Stimulated activated CD4-positive, alpha-beta T cell treated with anti-CD3 and anti-CD28 coated beads, Interleukin-1b, Interleukin-23, amount 100 ng/mL, for 24 hours (primary cell): ENCODE measurements at places on chromosomes 5 and 9.

DNA sequence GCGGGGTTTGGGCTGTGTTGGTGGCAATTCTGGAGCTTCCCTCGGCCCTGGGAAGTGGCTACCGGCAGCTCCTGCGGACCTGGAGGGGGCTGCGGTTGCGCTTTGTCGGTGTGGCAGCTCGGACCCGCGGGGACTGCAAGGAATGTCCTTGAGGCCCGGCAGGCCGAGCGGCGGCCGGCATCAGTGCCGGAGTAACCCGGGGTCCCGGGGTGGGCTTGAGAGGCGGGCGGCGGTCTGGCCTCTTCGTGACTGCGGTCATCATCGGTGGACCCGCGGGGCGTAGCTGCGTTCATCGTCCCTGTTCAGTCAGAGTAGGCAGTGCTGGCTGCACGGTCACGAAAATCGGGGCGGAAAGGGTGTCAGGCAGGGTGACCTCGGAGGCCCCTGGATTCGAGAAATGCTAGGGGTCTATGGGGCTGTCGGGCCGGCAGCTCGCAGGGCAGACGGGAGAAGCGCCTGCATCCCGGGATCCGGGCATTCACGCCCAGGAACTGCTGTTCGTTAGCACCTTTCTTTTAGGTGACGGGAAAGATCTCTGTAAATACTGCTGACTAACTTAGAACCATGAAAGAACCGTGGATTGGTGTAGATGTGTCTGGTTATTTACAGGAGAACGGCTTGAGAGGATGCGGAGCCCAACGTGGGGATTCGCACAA lies 474 bp downstream of the HMGCR start:
- DNase-seq: peak; percentile 22

- no peak for DNase-seq
These were observed 9.5 kb downstream of the CXXC5 start for GRCh38 chr5:139657363-139658321.

DNA sequence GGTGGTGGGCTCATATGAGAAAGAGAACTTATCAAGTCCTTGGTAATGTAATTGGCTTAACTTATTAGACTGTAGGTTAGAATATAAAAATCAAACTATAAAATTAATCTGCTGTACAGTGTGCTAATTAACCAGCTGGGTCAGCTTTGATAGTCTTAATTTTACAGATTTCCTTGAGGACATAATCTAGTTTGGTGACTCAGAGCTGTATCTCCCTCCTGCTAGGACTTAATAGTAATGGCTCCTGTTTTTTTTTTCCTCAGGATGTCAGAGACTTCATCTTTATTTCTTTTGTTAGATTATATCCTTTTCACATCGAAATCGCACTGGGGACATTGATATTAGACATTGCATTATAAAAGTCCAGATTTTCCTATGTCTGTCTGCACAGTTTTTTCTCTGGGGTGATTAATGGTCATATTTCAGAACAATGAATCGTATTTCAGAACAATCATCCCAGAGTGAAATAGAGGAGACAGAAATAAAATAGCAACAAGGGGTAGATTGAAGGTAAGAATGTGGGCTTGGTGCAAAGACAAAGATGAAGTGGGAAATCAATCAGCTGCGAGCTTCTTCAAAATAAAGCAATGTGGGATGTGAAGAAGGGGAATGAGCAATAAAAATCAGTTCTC lies 346.4 kb upstream of the RIOK2 start:
- no peak for DNase-seq

GRCh38 chr5:132309679-132310078 lies 15.5 kb downstream of the SLC22A4 start:
- no peak for DNase-seq

GRCh38 chr9:137391411-137391754 lies 31.6 kb downstream of the EXD3 start:
- DNase-seq: no peak

DNA sequence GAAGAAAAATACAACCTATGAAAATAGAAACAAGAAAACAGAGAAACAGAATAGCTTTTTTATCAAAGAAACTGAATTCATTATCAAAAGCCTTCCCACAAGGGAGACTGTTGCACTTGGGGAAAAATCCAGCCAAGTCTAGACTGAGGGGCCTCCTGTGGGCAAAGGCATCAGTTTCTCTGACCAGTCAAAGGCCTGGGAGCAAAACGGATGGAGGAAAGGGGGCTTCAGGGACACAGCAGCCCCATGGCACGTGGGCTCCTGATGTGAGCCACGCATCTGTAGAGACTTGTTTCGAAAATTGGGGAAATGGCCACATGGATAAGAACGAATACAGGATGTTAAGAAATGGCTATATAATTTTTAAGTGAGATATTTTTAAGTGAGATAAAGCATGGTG lies 21.1 kb downstream of the ZDHHC11B start:
- no peak for DNase-seq

DNA sequence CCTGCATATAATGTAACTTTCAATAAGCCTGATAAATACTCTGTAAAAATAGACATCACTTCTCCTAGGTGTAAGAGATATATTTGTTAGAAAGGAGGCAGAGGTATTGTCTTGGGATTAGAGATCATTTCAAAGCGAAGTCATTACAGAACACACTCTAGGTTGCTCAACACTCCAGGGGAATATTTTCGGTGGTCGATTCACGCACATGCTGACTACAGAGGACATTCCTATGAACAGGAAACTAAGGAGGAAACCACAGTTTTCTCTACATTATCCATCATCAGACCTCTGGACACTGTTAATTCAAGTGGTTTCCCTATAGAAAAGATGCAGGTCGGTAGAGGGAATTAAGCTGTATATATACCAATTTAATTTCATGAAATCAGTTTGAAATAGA lies 370.0 kb downstream of the NDUFS4 start:
- DNase-seq: no peak

DNA sequence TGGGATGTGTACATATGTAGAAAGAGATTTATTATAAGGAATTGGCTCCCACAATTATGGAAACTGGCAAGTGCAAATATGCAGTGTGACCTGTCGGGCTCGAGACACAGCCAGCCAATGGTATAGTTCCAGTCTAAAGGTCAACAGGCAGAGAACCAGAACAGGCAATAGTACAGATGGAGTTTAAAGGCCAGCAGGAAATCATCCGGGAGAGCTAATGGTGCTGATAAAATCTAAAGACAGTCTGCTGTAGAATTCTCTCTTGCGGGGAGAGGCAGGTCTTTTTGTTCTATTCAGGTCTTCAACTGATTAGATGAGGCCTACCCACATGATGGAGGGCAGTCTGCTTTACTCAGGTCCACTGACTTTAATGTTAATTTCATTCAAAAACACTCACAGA lies 21.8 kb downstream of the ANKRD31 start:
- DNase-seq: no peak

DNA sequence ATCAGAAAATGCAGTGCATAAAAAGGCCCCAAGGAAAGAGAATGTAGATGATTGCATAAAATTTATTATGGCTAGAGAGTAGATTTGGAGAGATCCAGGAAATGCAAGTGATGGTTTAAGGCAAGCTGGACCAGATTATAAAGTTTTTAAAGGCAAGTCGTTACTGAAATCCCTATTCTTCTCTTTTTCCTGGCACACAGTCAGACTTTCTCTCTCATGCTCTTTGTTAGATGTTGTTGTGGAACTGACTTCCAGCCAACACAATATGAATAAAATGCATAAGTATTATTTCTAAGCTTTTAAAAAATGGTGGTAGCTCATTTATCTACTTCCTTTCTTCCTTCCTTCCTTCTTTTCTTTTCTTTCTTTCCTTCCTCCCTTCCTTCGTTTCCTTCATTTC lies 1085.4 kb upstream of the CDH6 start:
- DNase-seq: no peak

DNA sequence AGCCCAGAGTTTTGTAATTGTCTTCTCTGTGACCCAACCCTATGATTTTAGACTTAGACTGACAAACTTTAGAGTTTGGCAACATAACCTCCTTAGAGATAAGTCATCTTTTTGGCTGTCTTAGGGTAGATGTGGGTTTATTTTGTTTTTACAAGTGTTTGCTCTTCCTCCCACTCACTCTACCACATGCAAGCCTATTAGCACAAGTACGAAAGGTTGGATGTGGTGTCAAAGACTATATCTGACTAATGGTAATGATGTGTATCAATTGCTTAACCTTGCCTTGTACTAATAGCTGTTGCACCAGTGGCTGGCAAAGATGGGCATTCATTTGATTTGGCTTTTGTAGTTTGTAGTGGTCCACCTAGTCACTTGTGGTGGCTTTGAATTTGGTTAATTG lies 46.5 kb downstream of the SLC25A46 start:
- no peak for DNase-seq

DNA sequence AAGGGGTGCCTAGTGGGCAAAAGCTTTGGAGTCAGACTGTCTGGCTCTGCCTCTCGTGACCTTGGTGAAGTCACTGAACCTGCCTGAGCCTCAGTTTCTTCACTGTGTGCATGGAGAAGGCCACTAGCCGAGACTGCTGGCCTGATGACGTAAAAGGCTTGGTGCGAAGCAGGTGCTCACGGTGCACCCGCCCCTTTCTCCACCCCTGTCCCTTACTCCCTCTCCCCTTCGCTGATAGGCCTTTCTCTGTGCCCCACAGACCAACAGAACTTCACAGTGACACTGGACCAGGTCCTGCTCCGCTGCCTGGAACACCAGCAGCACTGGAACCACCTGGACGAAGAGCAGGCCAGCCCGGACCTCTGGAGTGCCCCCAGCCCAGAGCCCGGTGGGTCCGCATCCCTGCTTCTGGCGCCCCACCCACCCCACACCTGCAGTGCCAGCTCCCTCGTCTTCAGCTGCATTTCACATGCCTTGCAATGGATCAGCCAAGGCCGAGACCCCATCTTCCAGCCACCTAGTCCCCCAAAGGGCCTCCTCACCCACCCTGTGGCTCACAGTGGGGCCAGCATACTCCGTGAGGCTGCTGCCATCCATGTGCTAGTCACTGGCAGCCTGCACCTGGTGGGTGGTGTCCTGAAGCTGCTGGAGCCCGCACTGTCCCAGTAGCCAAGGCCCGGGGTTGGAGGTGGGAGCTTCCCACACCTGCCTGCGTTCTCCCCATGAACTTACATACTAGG lies 10.4 kb downstream of the FPGS start:
- DNase-seq: no peak

DNA sequence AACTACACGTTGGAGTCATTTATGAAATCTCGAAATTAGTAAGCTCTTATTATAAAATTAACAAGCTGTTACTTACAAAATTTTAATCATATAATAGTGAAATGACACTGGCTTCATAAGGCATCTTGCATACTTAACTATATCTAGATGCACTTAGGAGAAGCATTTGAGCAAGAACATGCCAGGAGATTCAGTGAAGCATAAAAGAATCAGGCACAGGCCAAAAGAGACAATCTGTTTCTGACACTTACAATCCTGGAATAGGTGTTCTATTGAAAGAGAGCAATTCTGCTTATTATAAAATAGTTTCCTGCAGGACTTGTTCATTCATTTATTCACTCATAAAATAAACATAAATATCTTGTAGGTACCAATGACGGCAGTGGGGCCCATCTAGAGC lies 1152.2 kb upstream of the CDH6 start:
- no peak for DNase-seq

- no peak for DNase-seq
These were observed 34.9 kb downstream of the IRF1 start for GRCh38 chr5:132455614-132456115.

GRCh38 chr5:15645381-15646160 lies 145.6 kb downstream of the FBXL7 start:
- no peak for DNase-seq

GRCh38 chr5:39531306-39531705 lies 106.5 kb upstream of the DAB2 start:
- DNase-seq: no peak

DNA sequence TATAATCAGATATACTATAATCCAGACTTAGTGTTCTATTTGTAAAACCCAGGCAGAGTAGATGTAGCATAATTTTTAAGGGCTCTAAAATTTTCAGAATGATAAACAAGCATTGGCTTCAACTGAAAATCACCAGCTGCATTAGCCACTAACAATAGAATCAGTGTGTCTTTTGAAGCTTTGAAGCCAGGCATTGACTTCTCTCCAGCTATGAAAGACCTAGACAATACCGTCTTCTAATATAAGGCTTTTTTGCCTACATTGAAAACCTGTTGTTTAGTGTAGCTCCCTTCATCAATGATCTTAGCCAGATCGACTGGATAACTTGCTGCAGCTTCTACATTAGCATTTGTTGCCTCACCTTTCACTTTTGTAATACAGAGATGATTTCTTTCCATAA lies 1877.3 kb upstream of the ACO1 start:
- no peak for DNase-seq

GRCh38 chr5:40572937-40573336 lies 106.8 kb upstream of the PTGER4 start:
- DNase-seq: no peak

GRCh38 chr5:176697267-176697933 lies 50.1 kb downstream of the TSPAN17 start:
- no peak for DNase-seq

DNA sequence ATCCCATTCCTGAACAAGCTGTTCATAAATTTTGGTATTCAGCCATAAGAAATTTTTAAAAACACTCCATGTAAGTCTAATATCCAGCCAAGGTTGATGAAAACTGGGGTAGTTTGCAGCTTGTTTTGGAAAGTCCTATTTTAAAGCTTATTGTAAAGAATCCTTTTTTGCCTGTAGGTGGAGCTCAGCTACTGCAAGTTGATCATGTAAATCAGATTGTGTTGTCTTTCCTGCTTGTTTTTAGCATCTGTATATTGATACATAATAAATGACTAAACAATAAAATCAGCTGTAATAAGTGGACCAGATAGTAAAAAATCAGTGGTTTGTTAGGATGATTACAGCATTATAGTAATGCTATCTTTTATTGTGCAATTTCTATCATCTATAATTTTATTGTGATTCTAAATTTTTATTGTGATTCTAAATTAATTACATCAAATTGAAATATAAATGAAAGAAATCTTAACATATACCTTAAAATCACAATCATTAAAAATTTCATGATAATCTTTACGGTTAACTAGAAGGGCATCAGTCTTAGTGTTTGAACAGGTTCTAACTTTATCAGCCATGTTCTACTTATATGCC lies 42.4 kb downstream of the CWC27 start:
- no peak for DNase-seq

GRCh38 chr5:13408616-13409015 lies 535.9 kb downstream of the DNAH5 start:
- no peak for DNase-seq

DNA sequence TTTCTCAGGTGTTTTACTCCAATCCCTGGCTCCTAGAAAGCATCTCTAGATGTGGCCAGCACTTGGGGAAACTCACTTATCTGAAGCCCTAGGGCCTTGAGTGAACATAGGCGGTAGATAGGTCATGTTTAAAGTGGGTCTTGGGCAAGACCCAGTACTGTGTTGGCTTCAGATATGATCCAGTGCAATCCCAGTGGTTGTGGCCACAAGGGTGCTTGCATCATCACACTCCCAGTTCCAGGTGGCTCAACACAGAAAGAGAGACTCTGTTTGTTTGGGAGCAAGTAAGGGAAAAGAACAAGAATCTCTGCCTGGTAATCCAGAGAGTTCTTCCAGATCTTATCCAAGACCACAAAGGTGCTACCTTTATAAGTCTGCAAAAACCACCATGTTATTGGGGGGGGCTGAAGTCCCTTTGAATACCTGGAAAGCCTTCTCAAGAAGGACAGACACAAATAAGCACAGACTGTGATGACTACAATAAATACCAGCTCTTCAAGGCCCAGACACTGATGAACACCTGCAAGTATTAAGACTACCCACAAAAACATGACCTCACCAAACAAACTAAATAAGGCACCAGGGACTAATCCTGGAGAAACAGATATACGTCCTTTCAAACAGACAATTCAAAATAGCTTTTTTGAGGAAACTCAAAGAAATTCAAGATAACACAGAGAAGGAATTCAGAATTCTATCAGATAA lies 114.7 kb downstream of the LURAP1L start:
- DNase-seq: no peak
